ENCODE measurements at places on chromosomes 1 and 21.

DNA sequence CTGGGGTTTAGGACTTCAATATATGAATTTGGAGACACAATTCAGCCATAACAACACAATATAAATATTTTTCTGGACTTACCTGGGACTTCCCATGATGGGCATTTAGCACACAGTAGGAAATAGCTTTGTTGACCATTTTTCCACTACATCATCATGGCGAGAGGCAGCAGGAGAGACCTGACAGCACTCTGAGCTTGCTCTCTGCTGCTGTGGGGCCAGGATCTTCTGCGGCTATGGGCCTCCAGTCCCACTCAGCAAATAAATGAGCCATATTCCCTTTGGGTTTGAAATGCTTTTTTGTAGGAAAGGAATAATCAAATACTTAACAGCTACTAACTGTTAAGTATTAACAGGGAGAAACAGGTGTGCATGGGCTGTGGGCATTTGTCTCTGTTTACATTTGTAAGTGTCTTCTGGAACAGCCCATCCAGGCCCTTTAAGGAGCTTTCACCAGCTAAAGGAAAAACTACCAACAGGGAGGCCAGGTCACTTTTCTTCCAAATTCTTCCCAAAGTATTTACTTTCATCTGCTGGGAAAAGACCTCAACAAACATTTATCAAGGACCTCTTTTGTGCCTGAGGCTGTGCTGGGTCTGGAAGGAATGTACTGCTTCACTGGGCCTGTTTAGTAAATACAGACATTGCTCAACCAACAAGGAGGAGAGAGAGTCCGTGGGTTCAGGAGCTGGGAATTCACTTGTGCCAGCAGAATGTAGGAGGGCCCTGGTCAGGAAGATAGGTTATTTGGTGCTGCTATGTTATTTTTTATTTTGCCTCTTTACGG, 133.2 kb downstream of the LRIG2 start:
- DNase-seq, result no peak

DNA sequence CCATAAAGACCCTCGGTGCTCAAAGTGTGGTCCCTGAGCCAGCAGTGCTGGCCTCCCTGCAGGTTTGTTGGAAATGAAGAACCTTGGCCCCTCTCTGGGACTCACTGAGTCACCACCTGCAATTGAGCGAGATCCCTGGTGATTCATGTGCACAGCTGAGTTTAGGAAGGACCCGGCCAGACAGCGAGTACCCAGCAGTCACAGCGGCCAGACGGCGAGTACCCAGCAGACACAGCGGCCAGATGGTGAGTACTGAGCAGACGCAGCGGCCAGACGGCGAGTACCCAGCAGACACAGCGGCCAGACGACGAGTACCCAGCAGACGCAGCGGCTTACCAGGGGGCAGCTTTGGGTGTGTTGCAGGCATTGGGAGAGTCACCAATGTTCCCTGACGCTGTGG, 123.8 kb downstream of the PRDM16 start:
- DNase-seq, result peak; percentile 88

DNA sequence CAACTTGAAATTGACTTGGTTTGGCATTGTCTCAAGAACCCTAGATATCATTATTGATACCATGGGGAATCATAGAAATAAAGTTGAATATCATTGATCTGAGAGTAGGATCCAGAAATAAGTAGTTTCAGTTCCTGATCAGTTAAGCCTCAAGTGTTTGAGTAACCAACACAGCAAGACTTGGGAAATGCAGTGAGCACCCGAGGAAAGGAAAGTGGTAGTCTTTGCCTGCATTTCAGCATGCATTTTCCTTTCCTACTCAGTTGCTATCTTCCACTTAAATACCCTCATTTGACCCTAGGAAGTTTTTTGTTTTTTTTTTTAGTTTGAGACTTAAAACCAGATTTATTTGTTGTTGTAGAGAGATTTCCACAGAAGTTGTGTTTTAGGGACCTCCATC, 18.9 kb downstream of the CLEC20A start:
- DNase-seq, result no peak

DNA sequence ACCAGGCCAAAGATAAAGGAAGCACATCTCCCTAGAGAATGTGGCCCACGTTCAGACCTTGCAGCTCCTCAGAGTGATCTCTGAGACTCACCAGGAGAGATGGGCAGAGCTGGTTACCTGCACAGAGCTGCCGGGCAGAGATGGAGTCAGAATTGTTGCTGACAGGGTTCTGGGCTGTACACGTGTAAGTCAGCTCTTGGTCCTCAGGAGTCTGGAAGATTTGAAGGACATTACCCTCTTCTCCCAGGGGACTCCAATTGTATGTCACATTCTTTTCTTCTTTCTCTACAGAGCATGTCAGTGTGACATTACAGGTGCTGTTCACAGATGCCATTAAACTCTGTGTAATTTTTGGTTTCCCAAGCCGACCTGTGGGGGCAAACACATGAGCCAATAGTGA, 25.5 kb downstream of the CD84 start:
- no peak for DNase-seq

DNA sequence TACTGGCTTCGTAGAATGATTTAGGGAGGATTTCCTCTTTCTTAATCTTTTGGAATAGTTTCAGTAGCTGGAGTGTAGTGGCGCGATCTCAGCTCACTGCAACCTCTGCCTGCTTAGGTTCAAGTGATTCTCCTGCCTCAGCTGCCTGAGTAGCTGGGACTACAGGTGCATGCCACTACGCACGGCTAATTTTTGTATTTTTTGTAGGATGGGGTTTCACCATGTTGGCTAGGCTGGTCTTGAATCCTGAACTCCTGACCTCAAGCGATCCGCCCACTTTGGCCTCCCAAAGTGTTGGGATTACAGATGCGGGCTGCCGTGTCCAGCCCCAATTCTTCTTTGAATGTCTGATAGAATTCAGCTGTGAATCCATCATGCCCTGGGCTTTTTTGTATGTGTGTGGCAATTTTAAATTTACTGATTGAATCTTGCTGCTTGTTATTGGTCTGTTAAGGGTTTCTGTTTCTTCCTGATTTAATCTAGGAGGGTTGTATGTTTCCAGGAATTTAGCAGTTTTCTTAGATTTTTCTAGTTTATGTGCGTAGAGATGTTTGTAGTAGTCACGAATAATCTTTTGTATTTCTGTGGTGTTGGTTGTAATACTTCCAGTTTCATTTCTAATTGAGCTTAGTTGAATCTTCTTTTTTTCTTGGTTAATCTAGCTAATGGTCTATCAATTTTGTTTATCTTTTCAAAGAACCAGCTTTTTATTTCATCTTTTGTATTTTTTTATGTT, 15.3 kb downstream of the MAN1C1 start:
- DNase-seq, result no peak

DNA sequence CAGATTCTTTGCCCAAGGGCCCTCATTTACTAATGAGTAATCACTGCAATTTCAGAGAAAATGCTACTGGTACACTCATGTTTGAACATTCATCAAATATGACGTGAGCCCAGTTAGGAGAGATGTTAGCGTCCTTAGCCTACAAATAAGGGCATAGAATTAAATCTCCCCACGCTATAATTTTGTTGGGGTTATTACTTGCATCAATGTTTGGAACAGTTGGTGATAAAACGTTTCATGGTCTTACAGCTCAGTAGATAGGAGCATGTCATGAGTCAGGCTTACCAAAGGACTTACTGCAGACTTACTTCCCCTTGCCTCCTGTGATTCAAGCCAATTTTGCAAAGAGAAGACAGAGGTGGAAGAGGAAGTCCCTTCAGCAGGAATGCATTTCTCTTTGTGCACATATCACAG, 304.0 kb downstream of the KIF26B start:
- no peak for DNase-seq

- DNase-seq, result no peak
Observed at GRCh38 chr1:53172426-53173128, 24.0 kb upstream of the CPT2 start.

- DNase-seq, result no peak
Observed at GRCh38 chr1:206953126-206953525, 6.9 kb upstream of the PIGR start.

GRCh38 chr1:53075761-53076163, 13.7 kb downstream of the PODN start:
- peak; percentile 33 for DNase-seq

GRCh38 chr21:20971296-20971921, 26.8 kb upstream of the NCAM2 start:
- DNase-seq, result no peak

DNA sequence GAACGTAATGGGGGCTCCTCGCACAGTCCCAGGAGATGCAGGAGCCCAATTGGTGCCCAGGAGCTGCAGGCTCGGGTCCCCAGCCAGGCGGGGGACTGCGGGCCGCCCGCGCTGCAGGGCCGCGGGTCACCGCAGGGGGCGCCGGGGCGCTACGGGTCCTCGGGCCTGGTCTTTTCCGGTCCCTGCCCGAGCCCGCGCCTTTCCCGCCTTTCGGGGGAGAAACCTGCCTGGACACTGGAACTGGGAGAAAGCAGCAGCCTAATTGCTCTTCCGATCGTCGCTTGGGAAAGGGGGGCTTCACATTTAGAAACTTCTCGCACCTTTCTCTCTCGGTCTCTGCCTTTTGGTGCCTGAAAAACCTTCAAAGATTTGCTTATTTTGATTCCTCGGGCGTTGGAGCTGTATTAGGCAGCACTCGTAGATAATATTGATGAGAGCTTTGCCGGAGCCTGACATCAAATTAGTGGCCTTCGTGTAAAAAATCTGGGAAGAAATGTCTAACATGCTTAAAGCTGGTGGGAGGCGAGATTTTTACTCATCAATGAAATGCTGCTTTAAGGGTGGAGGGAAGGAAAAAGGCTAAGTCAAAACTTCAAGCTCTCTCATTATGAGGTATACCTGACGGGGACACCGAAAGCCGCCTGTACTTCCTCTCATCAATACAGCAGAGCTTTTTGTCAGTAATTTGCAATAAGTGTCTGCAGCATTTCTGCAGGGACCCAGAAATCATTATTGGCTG, 12.6 kb upstream of the BARHL2 start:
- DNase-seq, result no peak

- DNase-seq, result peak; percentile 9
Observed at GRCh38 chr1:5729636-5730145, 262.5 kb downstream of the NPHP4 start.

- DNase-seq, result no peak
Observed at GRCh38 chr1:151518431-151518830, 7.2 kb downstream of the CGN start.

DNA sequence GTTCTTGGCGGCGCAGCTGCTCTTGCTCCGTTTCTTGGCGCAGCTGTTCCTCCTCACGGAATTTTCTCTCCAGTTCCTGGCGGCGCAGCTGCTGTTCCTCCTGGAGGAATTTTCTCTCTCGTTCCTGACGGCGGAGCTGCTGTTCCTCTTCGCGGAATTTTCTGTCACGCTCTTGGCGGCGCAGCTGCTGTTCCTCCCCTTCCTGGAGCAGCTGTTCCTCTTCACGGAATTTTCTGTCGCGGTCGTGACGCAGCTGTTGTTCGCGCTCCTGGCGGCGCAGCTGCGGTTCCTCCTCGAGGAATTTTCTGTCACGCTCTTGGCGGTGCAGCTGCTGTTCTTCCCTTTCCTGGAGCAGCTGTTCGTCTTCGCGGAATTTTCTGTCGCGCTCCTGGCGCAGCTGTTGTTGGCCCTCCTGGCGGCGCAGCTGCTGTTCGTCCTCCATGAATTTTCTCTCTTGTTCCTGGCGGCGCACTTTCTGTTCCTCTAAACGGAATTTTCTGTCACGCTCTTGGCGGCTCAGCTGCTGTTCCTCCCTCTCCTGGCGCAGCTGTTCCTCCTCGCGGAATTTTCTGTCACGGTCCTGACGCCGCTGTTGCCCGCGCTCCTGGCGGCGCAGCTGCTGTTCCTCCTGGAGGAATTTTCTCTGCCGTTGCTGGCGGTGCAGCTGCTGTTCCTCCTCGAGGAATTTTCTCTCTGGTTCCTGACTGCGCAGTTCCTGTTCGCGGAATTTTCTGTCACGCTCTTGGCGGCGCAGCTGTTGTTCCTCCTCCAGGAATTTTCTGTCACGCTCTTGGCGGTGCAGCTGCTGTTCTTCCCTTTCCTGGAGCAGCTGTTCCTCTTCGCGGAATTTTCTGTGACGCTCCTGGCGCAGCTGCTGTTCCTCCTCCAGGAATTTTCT, 7.0 kb downstream of the TCHH start:
- no peak for DNase-seq

GRCh38 chr1:38466487-38466886, 393.1 kb downstream of the RRAGC start:
- DNase-seq, result no peak

DNA sequence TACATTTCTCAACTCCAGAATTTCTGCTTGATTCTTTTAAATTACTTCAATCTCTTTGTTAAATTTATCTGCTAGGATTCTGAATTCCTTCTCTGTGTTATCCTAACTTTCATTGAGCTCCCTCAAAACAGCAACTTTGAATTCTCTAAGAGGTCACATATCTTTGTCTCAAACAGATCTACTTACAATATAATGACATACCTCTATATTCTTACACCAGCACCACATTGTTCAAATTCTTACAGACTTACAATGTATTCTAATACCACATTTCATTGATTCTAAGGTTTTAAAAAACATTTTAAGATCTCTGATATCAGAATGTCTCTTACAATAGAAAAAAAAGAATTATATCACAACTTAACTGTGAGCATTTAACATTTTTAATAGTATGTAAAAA, 77.4 kb downstream of the DIRAS3 start:
- DNase-seq, result no peak

DNA sequence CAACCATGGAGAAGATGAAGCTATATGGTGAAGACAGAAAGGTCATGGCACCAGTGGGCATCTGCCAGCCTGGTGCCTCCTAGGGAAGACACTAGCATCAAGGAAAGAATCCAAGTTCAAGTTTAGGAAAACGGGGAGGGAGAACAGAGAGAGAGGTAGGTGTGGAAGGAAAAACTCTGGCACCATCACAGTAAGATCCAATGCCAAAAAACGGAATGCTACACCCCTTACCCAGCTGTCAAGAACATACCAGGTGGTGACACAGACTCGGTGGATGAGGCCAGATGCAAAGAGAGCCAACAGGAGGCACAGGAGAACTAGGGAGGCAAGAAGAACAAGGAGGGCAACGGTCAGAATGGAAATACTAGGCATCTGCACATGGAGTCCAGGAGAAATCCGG, 3.6 kb downstream of the KRTCAP2 start:
- no peak for DNase-seq

DNA sequence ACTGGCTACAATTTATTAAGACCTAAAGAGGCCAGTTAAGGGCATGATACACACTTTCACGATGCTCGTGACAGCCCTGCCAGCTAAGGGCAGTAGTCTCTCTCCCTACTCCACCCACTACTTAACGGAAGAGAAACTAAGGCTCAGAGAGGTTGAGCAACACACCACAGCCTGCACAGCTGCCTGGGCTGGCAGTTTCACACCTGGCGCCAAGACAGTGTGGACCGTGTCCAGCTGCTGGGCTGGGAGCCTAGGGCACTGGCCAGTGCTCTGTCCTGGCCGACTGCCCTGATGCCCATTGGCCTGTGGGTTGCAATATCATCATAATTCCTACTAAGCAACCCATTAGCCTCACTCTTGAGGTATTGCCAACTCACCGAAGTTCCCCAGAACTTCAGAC, 27.6 kb downstream of the TENT5C start:
- no peak for DNase-seq
